CD14-positive monocyte (primary cell): ENCODE measurements at places on chromosomes 7 and 10. TPM values are rescaled to one million over a fixed set of nuclear protein-coding genes. Genes with fewer than 3 reads are reported as not detected.

Gene COL28A1
- not detected in 2 replicates for polyA plus RNA-seq

Gene TACC2
- polyA plus RNA-seq = not detected

Gene AGBL3
- polyA plus RNA-seq = 0.20 TPM

Gene ZFAND2A
- 30.6 TPM for polyA plus RNA-seq

Gene CDK14
- 2.5 TPM for polyA plus RNA-seq

Gene NYAP1
- not detected for polyA plus RNA-seq

Gene HOXA5
- polyA plus RNA-seq = 1.8 TPM

Gene GRK5
- polyA plus RNA-seq = 1.2 TPM

Gene ZNF425
- polyA plus RNA-seq = 0.17 TPM

Gene CYP2E1
- polyA plus RNA-seq = not detected in 2 replicates

DNA sequence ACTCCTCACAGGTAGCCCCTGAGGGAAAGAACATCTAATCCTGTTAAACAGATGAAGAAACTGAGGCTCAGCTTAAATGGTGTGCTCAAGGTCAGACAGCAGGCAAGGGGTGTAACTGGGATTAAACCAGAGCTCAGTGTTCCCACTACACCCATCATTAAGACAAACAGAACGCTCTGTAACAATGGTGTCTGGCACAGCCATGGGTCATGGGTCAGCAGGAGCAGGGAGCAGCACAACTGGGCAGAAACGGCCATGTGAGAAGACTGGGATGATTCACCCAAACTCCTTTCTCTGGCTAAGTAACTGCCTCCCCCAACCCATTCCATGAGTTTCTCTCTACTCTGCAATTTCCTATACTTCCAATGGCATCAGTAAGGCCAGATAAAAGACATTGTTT is 85.5 kb upstream of the PDE1C start:
- DNase-seq = no peak

DNA sequence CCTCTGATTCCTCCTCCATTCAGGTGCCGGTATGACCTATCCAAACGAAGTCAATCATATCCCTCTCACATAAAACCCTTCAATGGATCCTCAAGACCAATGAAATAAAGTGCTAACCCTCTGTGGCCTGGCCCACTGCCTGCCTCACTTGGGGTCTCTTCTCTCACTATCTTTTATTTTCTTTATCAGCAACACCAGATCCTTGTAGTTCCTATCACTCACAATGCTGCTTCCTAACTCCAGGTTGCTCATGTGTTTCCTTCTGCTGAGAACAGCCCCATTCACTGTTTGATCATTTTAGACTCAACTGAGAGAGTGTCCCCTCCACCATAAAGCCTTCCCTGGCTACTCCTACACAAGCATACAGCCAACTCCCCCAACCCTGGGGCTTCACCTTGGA is 180.6 kb downstream of the DOCK4 start:
- no peak for DNase-seq

DNA sequence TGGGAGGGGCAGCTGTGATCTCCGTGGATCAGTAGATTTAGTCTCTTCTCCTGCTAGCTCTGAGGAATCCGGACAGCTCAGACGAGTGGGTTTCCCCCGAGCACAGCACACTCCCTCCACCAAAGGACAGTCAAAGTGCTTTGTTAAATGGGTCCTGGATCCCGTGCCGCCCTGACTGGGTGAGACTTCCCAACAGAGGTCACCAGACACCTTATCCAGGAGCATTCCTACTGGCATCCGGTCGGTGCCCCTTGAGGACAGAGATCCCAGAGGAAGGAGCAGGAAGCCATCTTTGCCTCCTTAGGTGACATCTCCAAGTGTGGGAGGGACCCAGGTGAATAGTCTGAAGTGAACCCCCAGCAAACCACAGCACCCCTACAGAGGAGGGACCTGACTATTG is 1148.9 kb downstream of the CNTNAP2 start:
- no peak for DNase-seq

DNA sequence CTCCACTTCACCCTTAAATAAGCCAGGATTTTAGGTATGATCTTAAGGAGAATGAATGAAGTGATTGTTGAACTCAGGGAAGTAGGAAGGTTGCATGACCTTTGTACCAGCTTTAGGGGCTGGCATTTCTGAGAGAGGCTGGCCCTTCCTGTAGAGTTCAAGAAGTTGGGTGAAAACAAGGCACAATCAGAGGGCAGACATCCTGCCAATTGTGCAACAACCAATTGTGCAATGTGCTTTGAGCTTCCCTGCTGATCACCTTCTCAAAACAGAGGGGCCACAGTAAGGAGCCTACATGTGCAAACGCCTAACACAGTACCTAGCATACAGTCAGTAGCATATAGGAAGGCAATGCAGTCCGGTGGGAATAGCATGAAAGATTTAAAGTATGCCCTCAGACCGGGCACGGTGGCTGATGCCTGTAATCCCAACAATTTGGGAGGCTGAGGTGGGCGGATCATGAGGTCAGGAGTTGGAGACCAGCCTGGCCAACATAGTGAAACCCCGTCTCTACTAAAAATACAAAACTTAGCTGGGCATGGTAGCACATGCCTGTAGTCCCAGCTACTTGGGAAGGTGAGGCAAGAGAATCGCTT is 5.4 kb downstream of the CPVL start:
- DNase-seq = peak; percentile 49

- DNase-seq = peak; percentile 21
Measured at GRCh38 chr10:78045237-78045636, 11.6 kb downstream of the RPS24 start.

DNA sequence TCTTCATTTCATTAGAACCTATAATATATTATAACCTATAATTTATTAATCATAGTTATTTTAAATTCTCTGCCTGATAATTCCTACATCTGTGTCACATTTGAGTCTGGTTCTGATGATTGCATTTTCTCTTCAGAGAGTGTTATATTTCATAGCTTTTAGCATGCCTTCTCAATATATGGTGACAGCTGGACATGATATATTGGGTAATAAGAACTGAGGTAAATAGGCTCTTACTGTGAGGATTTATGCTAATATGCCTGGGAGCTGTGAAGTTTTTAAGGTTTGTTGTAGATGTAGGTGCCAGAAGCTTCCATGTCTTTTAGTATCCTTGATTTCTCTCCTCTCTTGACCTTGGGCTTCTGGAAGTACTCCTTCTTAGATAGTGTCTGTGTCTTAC is 325.9 kb upstream of the SEMA3D start:
- DNase-seq = no peak
